ENCODE measurements at places on chromosomes 11 and 22.

DNA sequence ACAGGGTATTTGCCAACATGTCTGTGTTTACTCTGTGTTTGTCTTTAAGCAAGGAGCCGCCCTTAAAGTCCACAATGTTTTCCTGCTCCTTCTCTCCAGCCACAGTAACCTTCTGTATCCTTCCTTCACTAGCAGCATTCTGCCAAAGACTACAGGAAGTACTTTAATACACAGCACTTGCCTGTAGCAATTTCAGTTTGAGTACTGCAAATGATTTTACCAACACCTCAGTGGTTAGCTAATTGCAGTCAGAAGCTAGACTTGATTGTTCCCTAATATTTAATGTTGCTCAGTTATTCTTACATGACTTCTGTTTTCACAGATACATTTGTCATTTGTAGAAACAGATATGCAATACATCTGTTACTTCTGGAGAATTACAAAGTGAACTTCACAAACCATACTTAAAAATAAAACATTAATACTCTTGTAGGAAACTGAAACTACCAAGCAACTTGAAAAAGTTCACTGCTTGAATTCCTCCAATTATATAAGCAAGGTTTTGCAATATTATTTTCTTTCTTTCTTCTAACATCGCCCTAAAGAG lies 69.1 kb downstream of the FCHSD2 start:
- no peak for DNase-seq

- no peak for DNase-seq
These were observed 14.5 kb downstream of the EMSY start for GRCh38 chr11:76459299-76459698.

GRCh38 chr22:46866591-46866990 lies 104.1 kb downstream of the TBC1D22A start:
- no peak for DNase-seq

DNA sequence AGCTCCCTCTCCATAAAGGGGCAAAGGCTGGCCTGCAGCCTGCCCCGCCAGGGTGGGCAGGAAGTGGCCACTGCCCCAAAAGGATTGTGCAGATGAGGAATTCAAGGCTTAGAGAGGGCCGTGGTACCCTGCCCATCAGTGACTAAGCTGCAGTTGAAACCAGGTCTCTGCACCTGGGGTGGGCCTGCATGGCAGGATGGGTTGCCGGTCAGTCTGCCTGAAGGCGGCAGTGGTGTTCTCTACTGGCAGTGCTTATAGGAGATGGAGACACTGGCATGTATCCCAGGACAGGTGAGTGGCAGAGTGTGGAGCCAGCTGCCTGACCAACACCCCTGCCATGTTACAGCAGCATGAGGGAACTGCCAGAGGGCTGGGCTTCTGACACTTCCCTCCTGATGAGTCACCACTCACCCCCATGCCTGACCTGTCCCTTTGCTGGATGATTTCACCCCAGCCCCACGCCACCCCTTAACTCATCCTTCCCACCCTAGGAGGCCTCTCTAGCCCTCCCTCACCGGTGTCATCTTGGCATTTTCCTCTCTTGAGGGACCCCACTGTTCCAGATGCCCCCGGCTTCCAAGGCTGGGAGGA lies 70.2 kb upstream of the LMO1 start:
- DNase-seq, result no peak

- DNase-seq, result no peak
These were observed 46.7 kb upstream of the DRD2 start for GRCh38 chr11:113521737-113522517.

- DNase-seq, result no peak
These were observed 55.9 kb downstream of the LRRC32 start for GRCh38 chr11:76614471-76615179.

DNA sequence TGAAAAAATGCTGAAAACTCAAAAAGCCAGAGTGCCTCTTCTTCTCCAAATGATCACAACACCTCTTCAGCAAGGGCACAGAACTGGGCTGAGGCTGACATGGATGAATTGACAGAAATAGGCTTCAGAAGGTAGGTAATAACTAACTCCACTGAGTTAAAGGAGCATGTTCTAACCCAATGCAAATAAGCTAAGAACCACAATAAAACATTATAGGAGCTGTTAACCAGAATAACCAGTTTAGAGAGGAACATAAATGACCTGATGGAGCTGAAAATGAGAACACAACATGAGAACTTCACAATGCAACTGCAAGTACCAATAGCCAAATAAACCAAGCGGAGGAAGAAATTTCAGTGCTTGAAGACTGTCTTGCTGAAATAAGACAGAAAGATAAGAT lies 9.2 kb downstream of the OR56B4 start:
- no peak for DNase-seq

DNA sequence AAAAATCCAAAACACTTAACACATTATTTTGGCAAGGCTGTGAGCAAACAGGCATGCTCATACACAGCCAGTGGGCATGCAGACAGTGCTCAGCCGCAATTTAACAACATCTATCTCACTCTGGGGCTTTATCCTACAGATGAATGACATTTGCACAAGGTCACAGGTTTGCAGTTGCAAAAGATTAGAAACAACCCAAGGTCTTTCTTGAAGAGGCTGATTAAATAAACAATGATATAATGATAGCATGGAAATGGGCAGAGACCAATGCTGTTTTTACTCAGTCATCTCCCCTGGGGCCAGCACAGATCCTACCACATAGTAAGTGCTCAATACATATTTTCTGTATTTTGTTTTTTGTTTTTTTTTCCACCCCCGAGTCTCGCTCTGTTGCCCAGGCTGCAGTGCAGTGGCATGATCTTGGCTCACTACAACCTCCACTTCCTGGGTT lies 9.4 kb downstream of the A4GALT start:
- no peak for DNase-seq

DNA sequence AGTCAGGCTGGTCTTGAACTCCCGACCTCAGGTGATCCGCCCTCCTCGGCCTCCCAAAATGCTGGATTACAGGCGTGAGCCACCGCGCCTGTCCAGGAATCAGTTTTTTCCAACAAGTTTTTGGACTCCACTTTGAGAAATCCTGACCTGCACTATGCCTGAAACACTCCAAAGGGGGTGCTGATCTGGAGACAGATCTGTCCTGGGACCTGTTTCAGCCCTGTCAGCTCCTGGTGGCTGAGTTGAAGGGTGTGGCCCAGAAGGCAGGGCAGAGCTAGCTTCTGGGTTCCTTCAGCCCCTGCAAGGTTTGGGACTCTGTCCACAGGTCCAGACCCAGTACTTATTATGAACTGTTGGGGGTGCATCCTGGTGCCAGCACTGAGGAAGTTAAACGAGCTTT lies 1.2 kb downstream of the DNAJC4 start:
- no peak for DNase-seq

- no peak for DNase-seq
These were observed 1086.3 kb upstream of the CCDC90B start for GRCh38 chr11:84372381-84372950.

DNA sequence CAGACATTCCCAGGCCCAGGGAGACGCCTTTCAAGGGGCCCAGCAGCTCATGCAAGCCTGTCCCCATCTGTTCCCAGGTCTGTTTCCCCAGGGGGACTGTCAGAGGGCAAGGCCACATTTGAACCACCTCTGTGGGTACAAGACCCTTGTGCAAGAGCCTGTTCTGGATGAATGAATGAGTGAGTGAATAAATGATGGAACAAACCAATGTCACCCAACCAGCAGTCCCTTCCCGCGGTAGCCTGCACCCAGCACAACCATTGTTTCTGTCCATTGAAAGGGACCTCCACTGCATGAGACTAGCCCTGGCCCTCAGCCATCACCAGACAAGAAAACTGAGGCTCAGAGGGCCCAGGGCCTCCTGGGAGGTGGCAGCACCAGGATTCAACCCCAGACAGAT lies 69.7 kb upstream of the TCF20 start:
- no peak for DNase-seq

DNA sequence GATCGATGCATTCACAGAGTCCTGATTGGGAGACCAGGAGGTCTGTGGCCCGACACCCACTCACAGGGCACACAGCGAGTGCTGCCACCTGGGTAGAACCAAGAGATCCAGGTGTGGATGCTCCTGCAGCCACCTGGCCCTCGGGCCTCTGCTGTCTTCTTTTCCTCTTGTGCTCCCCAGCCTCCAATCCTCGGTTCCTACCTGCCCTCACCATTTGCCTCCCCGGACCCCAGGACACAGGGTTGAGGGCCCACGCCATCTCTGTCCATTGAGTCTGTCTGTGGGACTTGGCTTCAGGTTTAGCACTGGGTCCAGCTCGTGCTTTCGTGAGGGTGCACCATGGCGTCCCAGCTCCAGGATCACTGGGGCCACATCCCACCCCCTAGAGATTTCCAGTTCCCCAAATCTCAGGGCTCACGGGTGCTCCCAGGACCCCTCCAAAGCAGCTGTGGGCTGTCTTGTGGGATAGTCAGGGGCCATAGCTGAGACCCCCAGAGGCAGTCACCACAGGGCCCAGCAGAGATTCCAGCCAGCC lies 591.1 kb downstream of the BRD1 start:
- DNase-seq, result no peak

- no peak for DNase-seq
These were observed 25.4 kb downstream of the MMP20 start for GRCh38 chr11:102599642-102600261.

DNA sequence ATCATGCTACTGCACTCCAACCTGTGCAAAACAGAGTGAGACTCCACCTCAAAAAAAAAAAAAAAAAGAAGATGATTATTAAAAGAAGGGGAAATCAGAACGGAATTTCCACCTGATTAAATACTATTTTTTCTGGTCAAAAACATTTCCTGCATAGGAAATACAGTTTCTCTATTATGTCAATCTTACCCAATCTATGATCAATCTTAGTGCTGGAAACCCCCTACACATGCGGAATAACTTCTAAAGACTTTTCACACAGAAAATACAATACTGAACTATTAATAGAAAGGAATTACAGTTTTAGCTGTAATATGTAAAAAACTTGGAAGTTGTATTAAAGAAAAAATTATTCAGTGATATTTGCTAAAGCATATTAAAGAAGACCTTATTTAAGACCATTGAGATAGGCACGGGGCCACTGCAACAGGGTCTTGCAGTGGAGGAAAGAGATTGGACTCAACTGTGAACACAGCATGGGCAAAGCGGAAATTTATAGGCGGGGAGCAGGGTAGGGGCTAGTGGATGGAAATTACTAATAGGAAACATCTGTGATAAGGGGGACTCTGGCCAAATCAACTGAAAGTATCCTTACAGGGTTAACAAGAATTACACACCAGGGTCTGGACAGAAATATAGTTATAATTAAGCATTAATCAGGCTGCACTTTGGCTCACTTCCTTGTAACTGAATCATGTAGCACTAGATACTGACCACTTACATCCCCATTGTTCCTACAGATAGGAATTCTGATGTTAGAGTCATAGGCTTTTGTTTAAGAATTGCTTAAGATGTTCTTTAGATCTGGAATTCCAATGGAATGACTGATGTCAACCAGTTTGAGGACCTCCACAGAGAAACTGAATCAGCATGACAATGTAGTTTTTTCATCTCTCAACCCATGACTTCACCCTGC lies 411.5 kb upstream of the DDI1 start:
- no peak for DNase-seq

GRCh38 chr11:75582895-75583717 lies 21.1 kb downstream of the SERPINH1 start:
- DNase-seq, result no peak

GRCh38 chr22:37148031-37148651 lies 1.6 kb downstream of the IL2RB start:
- no peak for DNase-seq

DNA sequence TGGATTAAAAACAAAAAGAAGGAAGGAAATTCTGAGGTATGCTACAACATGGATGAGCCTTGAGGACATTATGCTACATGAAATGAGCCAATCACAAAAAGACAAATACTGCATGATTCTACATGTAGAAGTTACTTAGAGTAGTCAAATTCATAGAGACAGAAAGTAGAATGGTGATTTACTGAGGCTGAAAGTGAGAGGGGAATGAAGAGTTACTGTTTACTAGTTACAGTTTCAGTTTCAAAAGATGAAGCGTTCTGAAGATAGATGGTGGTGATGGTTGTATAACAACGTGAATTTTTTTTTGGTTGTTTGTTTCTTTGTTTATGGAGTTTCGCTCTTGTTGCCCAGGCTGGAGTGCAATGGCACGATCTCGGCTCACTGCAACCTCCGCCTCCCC lies 9.5 kb downstream of the OR5P2 start:
- DNase-seq, result no peak

DNA sequence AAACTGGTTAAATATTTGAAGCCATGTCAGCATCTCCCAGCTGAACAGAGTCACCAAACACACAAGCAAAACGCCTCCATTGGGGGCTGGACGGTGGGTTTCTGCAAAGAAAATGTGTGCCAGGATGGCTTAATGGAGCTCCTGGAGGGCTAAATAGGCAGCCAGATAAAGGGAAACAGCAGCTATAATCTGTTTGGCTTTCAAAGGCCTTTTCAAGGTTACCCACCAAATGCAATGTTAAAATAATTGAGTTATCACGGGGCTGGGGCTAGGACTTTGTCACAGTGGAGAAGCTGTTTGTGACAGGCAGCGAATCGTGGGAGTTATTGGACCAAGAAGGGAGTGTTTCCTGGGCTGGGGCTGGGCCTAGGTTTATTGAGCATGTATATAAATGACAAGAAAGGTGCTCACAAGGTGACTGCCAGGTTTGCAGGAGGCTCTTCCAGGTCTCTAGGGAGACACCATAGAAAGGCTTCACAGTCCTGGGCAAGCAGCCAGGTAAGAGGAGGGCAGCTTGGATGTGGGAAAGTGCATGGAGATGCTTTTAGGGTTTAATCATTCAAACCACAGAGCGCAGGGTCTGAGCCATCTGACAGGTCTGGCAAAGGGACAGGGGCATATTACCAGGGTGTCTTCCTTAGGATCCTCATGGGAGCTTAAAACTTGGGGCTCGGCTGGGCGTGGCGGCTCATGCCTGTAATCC lies 28.3 kb downstream of the GRIK4 start:
- no peak for DNase-seq

DNA sequence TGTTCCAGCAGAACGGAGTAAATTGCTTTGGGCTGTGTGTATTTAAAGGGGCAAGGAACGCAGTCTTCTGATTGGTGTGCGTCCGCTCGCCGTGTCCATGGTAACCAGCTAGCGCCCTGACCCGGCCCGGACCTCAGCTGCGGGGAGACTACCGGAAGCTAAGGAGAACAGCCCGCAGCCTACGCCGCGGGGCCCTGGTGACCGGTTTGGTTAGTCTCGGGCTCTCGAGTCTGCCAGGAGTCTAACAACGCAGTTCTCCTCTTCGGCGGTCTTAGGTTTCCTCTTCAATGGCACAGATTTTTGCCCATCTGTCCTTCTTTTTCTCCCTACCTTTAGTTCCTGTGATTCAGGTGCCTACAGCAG lies 3.5 kb upstream of the OR56A3 start:
- no peak for DNase-seq

- no peak for DNase-seq
These were observed 188.2 kb downstream of the MN1 start for GRCh38 chr22:27613099-27614005.
